NCI-H524 (cell line): ENCODE measurements at places on chromosomes 5 and 9.

DNA sequence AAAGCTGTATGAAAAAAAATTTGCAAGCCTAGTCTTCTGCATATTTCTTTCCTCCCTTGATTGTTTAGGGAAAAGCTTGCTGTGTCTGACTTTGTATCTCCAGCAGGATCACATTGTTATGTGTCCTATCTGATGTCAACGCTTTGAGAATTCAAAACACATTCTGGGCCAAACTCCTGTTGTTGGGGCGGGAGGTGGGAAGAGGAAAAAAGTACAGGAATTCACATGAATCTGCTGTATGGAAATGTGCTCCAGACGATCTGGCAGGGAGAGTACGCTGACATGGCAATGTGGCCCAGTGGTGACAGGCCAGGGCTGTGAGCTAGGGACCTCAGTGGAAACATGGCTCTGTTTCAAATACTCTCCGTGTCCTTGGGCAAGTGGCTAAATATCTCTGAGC, 87.4 kb upstream of the GNA14 start:
- DNase-seq, result no peak

- DNase-seq, result no peak
Measured at GRCh38 chr9:76573905-76574760, 115.2 kb downstream of the GCNT1 start.

DNA sequence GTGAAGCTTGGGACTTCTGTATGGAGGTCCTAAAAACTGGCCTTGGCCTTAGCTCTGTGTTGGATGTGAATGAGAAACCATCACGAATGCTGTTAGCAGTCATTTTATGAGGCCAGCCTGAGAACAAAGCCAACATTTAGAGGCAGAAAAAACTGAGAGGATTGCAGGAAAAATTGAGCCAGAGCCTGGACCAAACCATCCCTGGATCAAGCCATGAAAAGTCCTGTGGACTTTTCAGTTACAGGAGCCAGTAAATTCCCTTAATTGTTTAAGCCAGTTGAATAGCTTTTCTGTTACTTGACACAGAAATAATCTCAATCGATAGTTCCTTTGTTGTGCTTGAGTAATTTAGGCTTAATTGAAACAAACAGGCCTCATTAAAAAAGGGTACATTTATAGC, 42.6 kb upstream of the SPATA31D4 start:
- no peak for DNase-seq

DNA sequence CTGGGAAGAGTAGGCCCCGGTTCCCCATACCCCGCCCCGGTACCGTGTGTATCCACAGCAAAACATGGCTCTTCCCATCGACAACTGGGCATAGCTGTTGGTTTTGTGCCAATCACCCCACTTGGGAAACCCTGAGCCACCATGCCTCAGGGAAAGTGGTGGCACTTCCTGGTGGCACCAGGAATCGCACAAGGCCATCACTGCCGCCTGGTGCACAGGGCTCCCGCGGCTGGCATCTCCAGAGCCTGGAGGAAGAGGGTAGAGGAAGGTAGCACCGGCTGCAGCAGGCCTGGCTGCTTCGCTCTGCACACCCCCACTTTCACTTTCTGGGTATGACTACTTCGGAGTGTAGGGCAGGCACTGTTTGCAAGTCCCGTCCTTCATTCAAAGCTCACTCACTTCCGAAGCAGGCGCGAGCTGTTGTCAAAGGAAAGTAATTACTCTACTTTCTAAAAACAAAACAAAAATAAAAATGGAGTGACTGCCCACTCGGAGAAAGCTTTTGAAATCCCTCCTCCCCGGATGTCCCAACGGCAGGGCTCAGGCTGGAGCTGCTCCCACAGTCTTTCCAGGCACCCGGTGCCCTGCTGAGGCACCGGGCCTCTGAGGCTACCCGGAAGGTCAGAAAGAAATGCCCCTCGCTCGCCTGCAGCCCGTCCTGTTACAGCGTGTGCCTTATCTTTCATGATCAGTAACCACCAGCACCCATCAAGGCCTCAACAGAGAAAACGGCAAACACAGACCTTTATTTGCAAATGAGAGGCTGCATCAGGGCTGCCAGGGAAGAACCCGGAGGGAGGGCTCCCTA, 2.0 kb downstream of the BRD3 start:
- DNase-seq, result no peak

GRCh38 chr9:90097237-90097636, 492.4 kb downstream of the GADD45G start:
- no peak for DNase-seq

- no peak for DNase-seq
Measured at GRCh38 chr9:120702075-120702474, 12.2 kb downstream of the MEGF9 start.

- no peak for DNase-seq
Measured at GRCh38 chr9:78013934-78014333, 17.7 kb downstream of the GNAQ start.

DNA sequence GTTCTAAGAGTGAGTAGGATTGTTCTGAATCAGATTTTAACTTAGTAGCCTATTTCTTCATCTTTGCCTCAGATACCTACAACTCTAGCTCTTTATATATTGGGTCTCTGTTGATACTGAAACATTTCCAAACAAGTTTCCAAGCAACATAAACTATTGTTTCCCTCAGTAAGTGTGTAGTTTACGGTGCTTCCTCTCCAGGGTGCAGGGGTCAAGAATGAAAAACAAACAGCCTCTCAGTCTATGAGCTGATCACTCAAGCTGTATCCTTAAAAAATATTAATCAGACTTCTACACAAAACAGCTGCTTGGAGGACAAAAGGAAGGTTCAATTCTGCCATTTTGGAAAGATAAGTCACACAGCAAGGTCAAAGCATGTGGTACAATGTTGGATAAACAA, 75.0 kb downstream of the ADAMTS12 start:
- no peak for DNase-seq

DNA sequence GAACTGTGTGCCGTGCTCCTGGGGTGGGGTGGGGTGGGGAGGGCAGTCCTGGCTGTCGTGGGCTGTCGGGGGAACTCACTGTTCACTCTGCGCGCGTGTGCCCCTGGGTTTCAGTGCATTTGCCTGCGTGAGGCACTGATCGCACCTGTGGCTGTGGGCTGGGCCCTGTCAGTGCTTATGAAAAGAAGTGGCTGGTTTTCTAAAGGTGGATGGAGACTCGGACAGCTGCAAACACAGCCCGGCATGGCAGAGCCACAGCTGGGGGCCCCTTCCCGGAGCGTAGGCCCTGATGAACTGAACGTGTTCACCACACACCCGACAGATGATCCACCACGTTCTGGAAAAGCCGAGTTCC, 42.7 kb downstream of the NKD2 start:
- DNase-seq, result no peak

DNA sequence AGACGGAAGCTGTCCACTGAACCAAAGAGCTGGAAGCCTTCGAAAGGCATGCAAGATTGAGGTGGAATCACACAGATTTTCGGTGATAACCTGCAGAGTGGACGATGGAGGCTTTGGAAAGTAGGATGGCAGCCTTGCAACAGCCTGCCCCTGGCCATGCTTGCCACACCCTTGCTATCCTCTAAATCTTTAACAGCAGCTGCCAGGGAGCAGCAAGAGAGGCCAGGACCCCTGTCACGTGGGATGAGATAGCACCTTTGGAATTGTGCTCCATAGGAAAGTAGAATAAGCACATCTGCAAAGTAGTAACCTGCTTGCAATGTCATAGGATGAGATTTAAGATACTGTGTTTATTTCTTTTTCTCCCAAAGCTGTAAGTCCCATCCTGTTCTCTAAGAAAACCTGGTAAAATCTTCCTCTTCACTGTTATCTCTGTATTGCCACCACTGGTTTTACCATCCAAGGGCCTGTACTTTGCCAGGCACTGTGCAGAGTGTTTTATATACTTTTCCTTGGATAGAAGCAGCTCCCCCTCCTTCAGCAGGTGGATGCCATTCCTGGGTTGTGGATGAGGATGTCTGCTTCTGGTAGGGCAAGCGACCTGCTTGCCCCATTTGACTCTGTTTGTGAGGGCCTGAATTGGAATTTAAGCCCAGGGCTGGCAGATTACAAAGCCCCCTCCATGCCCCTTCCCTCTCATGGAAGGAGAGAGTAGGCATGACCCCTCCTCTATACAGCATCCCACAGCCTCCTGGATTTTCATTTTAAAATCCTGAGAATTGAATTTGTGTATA, 10.1 kb downstream of the TRIO start:
- no peak for DNase-seq

DNA sequence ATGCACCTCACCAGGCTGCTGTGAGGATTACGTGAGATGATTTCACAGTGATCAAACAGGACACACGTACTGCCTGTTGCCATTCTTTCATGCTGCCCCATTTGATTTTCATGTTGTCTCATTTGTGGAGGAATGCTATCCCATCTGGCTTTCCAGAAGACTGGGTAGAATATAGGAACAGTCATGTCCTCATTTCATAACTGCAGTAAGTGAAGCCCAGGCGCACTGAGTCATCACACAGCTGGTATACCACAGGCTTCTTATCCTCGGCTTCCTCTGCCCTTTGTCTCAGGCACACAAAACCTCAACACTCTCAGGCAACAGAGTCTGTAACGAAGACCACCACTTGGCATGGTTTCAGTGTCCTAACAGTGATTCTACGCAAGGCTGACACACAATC, 62.3 kb downstream of the LHFPL2 start:
- no peak for DNase-seq

DNA sequence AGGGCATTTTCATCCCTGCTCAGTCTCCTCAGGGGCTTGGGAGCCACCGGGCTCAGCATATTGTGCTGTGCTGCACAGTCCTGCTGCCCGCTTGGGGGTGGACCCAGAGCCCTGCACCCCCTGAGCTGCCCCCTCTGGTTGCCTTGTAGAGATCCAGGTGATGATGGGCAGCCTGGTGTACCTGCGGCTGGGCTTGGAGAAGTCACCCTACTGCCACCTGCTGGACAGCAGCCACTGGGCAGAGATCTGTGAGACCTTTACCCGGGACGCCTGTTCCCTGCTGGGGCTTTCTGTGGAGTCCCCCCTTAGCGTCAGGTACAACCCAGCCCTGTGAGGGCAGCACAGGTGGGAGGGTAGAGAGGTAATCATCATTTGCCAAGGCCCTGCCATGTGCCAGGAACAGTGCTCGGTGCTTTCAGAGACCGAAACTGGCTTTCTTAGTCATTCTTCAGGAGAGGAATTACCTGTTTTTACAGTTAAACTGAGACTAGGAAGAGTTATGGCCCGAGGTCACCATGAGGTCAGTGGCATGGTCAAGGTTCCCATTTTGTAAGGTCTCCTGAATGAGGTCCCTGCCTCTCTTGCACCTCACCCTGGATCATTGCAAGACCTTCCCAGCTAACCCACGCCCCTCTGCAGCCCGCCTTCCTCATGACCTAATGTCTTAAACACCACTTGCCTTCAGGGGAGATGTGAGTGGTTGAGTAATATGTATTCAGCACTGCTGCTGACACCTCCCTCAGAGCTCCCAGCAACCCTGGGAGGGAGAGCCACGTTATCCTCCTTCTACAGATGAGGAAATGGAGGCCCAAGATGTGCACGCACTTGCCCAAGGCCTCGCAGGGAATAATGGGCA, 7.5 kb downstream of the NHP2 start:
- peak; percentile 49 for DNase-seq

GRCh38 chr5:4480528-4481349, 659.4 kb upstream of the ADAMTS16 start:
- DNase-seq, result peak; percentile 15

- no peak for DNase-seq
Measured at GRCh38 chr9:136403538-136403914, 3.6 kb upstream of the SNAPC4 start.

- DNase-seq, result no peak
Measured at GRCh38 chr5:134245692-134246091, 19.8 kb upstream of the PPP2CA start.

- DNase-seq, result no peak
Measured at GRCh38 chr5:139395844-139396640, 1.1 kb upstream of the PROB1 start.

- no peak for DNase-seq
Measured at GRCh38 chr5:133741396-133741795, 129.1 kb upstream of the FSTL4 start.

DNA sequence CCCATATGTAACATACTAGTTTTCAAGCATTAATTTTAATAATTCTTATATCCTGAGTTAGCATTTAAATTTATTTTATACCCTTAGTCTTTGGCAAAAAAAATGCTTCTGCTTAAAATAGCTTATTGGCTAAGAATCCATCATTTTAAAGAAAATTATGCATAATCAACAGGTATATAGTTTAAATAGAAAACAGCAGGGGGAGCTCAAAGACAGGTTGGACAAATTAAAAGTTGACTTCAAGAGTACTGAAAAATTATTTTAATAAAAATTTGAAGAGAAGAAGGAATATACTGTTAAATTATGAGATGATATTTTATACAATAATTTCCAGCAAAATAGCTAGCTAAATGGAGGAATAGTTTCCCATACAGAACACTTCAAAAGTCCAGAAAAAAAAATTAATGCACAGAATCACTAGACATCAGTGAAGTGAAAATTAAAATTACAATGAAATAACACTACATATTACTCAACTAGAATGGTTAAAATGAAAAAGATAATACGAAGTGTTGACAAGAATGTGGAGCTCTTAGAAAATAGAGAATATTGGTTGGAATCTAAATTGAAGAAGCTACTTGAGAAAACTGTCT, 387.1 kb downstream of the PDE4D start:
- peak; percentile 4 for DNase-seq

GRCh38 chr5:169980418-169981053, at the start of gene INSYN2B:
Gene INSYN2B (minus strand): TSS chr5:169980495. CDS start chr5:169883898, 96,597 bp downstream.
- peak; percentile 80 for DNase-seq

DNA sequence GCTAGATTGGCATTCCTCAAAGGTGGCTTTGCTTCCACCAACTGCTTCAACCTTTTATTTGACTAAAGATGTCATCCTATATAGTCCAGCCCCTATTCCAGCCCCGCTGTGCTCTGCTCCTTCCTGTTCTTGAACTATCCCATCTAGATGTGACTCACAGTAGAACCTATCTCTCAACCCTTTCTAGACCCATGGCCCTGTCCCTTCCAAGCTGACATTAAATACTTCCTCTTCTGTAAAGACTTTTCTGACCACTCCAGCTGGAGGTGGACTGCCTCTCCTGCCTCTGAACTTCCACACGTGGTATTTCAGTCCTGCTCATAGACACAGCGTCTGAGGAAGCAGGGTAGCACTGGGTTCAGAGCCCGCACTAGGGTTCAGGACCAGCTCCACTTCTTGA, 32.4 kb downstream of the OSTF1 start:
- DNase-seq, result no peak

DNA sequence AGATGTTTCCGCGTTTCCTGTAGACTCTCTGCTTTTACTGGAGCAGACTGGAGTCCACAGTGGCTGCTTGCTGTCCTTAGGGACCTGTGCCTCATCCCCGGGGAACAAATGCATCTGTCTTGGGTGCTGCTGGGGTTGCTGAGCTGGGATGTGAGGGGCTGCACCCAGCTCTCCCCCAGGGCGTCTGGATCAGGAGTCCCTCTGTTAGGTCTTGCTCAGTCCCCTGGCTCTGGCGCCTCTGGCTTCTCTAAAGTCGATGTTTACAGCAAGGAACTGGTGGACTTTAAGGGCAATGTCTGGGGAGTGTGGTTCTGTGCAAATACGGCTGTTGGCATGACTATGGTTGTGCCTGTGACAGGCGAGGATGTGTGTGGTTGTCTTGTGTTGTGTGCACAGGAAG, 91.4 kb downstream of the CACNA1B start:
- DNase-seq, result no peak

DNA sequence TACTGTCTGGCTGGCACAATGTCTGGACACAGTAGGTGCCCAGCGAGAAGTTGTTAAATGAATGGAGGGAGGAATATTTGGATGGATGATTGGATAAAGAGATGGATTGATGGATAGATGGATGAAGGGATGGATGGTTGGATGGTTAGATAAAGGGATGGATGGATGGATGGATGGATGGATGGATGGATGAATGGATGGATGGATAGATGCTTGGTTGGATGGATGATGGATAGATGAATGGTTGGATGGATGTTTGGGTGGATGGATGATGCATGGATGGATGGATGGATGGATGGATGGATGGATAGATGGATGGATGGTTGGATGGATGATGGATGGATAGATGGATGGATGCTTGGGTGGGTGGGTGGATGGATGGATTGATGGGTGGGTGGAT, 90.4 kb downstream of the UBE2QL1 start:
- DNase-seq, result no peak
